Naive thymus-derived CD4-positive, alpha-beta T cell (primary cell): ENCODE measurements at places on chromosomes 3 and 15. TPM values are rescaled to one million over a fixed set of nuclear protein-coding genes. Genes with fewer than 3 reads are reported as not detected.
A peak's percentile ranks its signal among the peaks of the same experiment; 100 is the strongest.

- no peak for DNase-seq
Measured at GRCh38 chr3:134419214-134419959, 45.1 kb upstream of the AMOTL2 start.

EPHB3 gene
- 0.35 TPM for polyA plus RNA-seq

DNA sequence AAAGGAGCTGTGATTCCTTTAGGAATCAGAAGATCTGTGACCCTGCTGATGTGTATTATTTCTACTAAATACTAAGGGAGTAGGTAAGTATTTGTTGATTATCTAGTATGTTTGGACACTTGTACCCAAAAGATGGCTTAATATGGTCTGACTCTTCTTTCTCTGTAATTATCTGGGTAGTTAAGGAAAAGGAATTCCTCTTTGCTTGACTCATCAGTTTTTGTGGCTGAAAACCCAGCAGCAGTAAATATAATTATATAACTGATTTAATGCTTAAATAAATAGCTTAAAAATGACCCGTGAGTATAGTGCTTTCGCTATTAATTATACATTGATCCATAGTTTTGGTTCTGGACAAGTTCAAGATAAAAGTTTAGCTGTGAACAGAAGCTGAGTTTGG is 155.8 kb downstream of the LRTM1 start:
- no peak for DNase-seq

- DNase-seq = no peak
Measured at GRCh38 chr3:61684386-61684785, 123.0 kb downstream of the PTPRG start.

CYP1A2 gene
- not detected for polyA plus RNA-seq

SLC24A5 gene
- polyA plus RNA-seq = not detected

- DNase-seq = no peak
Measured at GRCh38 chr3:57794501-57794900, 38.4 kb downstream of the SLMAP start.

DNA sequence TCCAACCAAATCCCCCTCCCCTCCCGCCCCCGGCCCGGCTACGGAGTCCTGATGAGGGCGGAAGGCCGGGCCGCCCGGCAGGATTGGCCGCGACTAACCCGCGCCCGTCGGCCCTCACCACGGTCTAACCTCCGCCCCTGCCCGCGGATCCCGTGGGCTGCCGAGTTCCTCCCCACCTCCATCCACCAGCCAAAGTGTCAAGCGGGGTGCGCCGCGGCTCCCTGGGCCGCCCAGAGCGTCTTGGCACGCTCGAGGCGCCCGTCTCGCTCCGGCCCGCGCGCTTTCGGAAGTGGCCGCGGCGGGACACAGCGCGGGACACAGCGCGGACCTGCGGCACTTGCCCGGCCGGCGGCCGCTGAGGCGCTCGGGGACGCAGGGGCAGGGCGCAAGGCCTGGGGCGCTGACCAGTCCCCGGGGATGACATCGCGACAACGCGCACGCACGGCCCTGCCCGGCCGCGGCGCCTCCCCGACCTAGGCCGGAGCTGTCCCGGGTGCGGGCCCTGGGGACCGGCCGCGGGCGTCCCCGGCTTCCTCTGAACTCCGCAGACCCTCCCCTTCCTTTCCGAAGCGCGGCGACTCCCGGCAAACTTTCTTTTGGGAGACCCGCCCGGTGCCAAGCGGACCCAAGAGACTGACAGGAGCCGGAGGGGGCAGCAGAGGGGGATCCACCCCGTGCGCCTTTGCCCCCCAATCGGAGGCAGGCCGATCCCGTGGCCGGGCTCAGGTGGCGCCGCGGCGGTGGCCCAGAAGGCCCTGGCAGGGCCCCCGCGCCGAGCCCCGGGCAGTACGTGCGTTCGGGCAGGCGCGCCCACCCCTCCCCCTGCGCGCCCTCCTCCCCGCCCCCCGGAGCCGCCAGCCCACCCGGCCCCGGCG is 112.8 kb upstream of the ICE2 start:
- no peak for DNase-seq

DNA sequence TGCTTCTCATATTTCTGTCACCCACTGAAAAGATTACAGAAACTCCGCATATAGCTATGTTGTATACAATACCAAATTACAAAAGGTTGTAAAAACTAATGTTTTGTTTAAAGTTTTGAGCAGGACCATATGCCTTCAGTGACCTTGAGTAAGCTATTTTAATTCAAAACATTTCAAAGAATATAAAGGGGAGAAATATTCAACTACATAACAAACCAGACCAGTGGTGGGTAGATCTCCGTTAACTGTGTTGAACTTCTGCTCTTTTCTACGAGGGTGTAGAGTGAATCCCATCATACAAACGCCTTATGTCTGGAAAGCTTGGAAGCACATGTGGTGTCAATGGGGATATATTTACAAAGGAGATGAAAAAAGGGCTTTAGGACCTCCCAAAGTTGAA is 68.4 kb upstream of the NR2F2 start:
- no peak for DNase-seq

- no peak for DNase-seq
Measured at GRCh38 chr15:68888419-68888818, 41.9 kb upstream of the SPESP1 start.

GRCh38 chr3:50435371-50436113 is 67.9 kb downstream of the CACNA2D2 start:
- DNase-seq = peak; percentile 3

DNA sequence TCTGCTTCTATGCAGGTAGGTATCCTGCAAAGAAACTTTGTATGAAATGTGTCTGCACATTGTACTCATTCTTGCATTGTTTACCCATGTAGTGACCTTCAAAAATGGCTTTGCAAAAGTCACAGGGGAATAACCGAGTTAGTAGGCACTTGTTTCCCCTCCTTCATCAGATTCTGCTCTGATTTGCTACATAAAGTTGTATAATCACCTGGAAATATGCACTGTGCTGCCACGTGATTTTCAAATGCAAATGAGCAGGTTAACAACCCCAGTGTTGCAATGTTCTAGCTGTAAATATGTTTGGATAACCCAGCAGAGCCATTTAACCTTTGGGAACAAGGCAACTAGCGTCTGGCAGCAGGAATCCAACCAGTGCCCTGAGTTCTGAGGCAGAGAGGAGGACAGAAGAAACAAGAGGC is at the start of gene KNG1:
Gene KNG1, plus strand, starts transcription at position 321 of the 419 bp plus-strand sequence. CDS start 184 bp downstream, outside the sequence.
- DNase-seq = no peak

DNA sequence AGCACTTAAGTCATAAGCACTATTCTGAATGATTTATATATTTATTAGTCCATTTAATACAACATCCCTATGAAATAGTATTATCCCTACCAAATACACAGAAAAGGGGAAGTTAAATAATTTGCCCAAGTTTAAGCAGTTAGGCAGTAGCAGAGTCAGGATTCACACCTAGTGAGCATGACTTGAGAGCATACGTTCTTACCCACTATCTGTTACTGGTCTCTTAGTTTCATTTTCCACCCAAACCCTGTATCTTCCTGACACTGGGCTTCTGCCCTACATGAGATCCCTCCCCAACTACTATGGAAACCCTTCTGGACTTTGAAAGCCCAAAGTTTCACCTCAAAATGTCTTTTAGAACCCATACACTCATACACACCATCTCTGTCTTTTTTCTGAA is 4.4 kb upstream of the ATOSA start:
- no peak for DNase-seq

ASB14 gene
- polyA plus RNA-seq = 0.66 TPM

SCN11A gene
- not detected for polyA plus RNA-seq

DNA sequence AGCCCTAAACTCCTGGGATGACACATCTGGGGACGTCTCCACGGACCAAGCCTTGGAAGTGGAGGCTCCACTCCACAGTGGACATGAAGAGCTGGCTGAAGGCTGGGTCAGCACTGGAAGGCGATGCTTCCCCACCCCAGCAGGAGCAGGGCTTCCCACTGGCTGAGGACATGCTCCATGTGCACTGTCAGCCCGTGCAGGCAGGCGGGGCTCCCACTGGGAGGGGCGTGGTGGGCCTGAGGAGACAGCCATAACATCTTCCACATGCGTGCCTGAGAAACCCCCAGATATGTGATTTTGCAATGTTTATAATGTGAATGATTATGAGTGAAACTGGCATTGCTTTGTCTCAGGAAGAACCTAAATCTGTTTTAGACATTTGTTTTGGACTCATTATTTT is 231.3 kb downstream of the KLF13 start:
- DNase-seq = no peak
